CD14-positive monocyte (primary cell): ENCODE measurements at places on chromosomes 1 and 21. TPM values are rescaled to one million over a fixed set of nuclear protein-coding genes. Genes with fewer than 3 reads are reported as not detected.
A peak's percentile ranks its signal among the peaks of the same experiment; 100 is the strongest.

CEP170 gene
- polyA plus RNA-seq: 20.1 and 44.5 TPM in 2 replicates

PPM1J gene
- 0.28 TPM for polyA plus RNA-seq

SWT1 gene
- 0.89 TPM for polyA plus RNA-seq

TMEM125 gene
- not detected for polyA plus RNA-seq

CFHR2 gene
- polyA plus RNA-seq: not detected

LEFTY2 gene
- not detected for polyA plus RNA-seq

ATF3 gene
- 10.4 TPM for polyA plus RNA-seq

FYB2 gene
- polyA plus RNA-seq: not detected

DNA sequence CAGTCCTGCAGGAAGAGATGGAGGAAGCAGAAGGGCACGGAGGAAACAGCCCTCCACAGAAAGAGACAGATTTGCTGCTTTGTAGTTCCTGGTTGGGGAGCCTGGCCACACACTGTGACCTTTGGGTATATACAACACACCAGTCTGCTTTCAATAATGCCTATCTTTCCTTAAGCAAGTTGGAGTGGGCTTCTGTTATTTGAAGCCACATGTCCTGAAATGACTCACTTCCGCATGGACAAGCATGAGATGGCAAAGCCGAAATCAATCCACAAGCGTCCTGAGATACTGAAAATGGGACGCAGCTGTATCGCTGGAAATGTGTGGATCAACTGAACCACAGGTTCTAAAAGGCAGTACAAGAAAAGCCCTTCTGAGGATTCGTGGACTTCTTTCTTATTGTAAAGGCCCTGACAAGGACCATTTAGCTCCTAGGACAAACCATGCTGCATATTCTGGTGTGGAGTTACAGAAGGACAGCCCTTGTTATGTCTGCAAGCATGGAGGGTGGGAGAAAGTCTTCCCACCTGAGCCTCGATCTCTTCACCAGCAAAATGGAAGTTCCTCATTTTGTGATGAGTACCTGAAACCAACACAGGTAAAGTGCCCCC is 22.7 kb upstream of the FHAD1 start:
- H3K36me3 ChIP-seq: no peaks in the 10 kb centered on the region
- H3K4me1 ChIP-seq: peaks cover 36% of the 10 kb centered on the region
- H3K4me3 ChIP-seq: peak overlapping the region; percentile 31
- H3K27ac ChIP-seq: peak overlapping the region; percentile 89
- no peaks in the 10 kb centered on the region for H3K27me3 ChIP-seq
- DNase-seq: peak; percentile 68

DNA sequence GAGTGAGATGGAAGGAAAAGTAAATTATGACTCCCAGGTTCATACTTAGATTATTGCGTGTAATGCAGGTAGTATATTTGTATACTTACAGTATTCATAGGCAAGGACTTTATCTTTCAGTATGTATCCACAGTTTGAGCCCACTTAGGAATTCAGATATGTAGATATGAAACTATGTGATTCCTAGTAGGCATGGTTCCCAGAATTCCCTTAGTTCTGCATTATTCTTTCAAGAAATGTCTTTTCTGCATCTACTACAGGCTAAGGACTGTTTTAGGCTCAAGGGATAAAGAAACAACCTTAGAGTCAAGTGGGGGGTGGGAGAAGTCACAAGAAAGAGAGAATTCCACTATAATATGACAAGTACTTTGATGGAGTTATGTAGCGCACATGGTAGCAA is 13.8 kb downstream of the ANGPTL1 start:
- no peak overlapping the region for H3K27ac ChIP-seq
- H3K36me3 ChIP-seq: no peaks in the 10 kb centered on the region
- no peaks in the 10 kb centered on the region for H3K4me1 ChIP-seq
- H3K4me3 ChIP-seq: no peak overlapping the region
- DNase-seq: no peak
- no peaks in the 10 kb centered on the region for H3K27me3 ChIP-seq

DNA sequence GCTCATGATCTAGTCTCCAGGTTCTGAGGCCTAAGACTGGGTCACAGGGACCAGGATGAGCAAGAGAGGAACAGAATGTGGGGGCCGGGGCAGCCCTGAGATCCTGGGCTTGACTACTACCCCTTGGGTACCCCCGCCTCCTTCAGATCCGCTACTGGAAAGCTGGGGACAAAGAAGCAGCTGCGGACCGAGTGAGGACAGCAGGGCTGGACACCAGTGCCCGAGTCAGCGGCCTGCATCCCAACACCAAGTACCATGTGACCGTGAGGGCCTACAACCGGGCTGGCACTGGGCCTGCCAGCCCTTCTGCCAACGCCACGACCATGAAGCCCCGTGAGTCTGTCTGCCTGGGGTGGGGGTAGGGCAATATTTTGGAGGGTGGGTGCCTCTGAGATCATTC is 12.5 kb downstream of the TMEM81 start:
- H3K4me1 ChIP-seq: no peaks in the 10 kb centered on the region
- no peak for DNase-seq
- H3K4me3 ChIP-seq: no peak overlapping the region
- no peaks in the 10 kb centered on the region for H3K36me3 ChIP-seq
- H3K27ac ChIP-seq: no peak overlapping the region

DNA sequence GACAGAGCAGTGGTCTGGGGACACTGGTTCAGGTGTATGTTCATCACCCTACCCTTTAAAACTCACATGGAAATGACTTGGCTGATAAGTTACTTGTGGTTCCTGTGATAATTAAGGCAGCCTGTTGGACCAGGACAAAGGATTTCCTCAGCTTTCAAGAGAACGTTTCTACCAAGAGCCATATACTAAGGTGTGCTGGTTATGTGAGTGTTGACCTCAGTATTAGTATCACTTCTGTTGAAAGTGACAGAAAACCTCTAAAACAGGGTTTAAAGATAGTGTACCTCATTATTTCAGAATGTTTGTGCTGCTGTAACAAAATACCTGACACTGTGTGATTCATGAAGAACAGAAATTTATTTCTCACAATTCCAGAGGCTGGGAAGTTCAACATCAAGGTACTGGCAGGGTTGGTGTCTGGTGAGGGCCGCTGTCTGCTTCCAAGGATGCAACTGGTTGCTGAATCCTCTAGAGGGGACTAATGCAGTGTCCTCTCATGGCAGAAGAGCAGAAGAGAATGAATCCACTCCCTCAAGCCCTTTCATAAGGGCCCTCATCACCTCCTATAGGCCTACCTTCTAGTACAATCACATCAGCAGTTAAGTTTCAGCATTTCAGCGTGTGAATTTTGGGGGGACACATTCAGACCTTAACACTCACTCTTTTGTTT is 54.9 kb downstream of the UCK2 start:
- no peaks in the 10 kb centered on the region for H3K36me3 ChIP-seq
- no peak overlapping the region for H3K4me3 ChIP-seq
- peak overlapping the region; percentile 0 for H3K27ac ChIP-seq
- H3K27me3 ChIP-seq: no peaks in the 10 kb centered on the region
- DNase-seq: no peak

GRCh38 chr1:71502006-71502405 is 421.2 kb upstream of the ZRANB2 start:
- no peaks in the 10 kb centered on the region for H3K36me3 ChIP-seq
- DNase-seq: peak; percentile 29
- no peaks in the 10 kb centered on the region for H3K27me3 ChIP-seq
- H3K4me3 ChIP-seq: no peak overlapping the region

DNA sequence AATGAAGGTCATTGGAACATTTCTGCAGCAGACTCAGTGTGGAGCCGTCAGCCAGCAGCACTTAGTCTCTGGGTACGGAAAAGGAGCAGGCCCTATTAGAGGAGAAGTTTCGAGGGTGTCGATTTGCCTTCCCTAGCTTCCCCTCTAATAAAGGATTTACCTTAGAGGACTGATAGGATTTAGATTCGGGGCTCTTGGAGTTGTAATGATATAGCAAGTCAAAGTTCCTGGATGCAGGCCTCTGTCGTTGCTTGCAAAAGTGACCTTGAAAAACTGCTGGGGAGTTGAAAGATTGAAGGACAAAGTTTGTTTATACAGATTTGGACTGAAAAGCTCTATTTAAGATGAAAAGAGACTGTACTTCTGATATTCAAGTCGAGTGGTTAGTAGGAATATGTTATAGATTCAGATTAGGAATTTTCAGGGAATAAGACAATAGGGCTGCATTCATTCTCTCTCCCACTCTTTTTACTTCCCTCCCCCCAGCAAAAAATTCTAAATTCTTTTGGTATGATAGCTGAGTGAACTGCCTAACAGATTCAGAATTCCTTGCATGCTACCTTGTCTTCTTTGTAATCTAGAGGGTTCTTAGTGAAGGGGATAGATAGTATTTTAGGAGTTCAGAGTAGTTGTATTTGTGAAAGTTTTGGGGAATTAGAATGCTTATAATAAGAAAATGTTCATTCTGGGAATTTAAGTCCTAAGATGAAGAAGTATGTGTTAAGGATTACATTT is 19.2 kb downstream of the NFYC start:
- H3K4me1 ChIP-seq: peaks cover 60% of the 10 kb centered on the region
- no peaks in the 10 kb centered on the region for H3K36me3 ChIP-seq
- no peak for DNase-seq
- H3K27ac ChIP-seq: peak overlapping the region; percentile 56

DNA sequence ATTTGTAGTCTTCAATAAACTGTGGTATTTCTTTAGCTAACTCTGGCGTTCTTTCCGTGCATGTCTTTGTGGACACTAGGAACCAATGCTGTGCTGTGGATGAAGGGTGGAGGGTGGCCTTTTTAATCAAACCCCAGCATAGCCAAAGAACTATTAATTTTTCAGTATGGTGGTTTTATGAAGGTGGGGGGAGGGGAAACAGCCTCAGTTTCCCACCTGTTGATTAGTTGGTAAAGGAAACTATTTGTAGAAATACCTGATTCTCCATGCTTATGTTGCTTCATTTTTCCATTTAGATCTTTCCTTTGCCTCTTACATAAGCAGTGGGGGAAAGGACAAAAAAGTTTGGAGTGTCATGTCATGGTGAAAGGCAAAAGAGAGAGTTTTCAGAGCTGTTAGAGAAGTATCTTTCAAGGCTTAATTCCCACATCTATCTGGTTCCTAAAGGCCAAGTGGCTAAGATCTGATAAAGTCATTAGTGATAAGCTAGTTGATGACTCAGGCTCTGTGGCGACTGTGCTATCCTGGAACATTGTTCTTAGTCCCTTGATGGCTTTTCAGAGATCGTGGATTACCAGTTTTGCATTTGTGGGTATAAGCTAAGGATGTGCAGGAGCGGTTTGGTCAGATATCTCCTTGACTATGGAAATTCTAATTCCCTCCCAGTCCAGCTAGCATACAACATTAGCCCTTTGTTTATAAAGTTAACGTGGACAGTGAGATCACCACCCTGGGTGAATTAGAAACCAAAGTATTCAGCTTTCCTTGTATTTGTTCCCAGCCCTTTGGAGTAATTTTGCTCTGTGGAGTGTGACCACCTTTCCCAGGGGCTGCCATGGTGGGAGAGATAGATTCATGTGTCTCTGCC is 8.7 kb upstream of the HAX1 start:
- H3K4me1 ChIP-seq: peaks cover 3% of the 10 kb centered on the region
- H3K27me3 ChIP-seq: no peaks in the 10 kb centered on the region
- H3K4me3 ChIP-seq: no peak overlapping the region
- DNase-seq: no peak
- H3K36me3 ChIP-seq: peaks cover 88% of the 10 kb centered on the region

DNA sequence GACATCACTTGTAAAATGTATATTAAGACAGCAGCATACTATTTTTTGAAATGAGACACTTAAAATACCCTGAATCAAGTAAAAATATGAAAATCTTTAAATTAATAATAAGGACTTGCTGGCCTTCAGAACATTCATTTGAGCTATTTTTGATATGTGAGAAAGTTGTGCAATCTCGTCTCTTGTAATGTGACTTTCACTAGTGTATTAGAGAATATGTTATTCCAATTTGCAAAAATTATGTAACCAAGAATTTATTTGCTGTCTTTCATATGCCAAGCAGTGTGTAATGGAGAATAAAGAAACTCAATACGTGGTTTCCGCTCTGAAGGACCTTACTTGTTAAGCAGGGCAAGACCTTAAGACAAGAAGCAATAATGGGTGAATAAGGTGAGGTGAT is 375.0 kb upstream of the RUNX1 start:
- H3K27me3 ChIP-seq: no peaks in the 10 kb centered on the region
- H3K36me3 ChIP-seq: no peaks in the 10 kb centered on the region
- H3K27ac ChIP-seq: no peak overlapping the region

- H3K36me3 ChIP-seq: peaks cover 13% of the 10 kb centered on the region
- no peak for DNase-seq
- H3K27me3 ChIP-seq: no peaks in the 10 kb centered on the region
- H3K4me1 ChIP-seq: peaks cover 17% of the 10 kb centered on the region
Measured at GRCh38 chr1:77781683-77782082, 2.2 kb downstream of the MIGA1 start.

DNA sequence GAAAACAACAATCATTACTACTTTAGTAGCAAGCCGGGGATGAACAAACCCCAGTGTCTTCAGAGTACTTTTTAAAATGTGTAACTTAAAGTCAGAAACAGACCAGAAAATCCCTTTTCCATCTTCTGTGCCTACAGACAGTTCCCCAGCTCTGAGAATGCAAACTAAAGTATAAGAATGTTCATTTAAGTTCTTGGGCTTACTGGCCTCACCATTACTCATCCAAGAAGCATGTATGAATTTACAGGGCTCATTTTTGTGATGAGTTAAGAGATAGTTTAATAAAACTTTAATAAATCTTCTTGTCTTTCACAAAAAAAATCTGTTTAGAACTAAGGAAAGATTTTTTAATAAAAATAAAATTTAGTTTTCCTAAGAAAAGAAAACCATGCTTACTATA is 4.6 kb downstream of the LPGAT1 start:
- no peak overlapping the region for H3K27ac ChIP-seq
- no peak for DNase-seq
- no peak overlapping the region for H3K4me3 ChIP-seq
- peaks cover 59% of the 10 kb centered on the region for H3K4me1 ChIP-seq

GRCh38 chr1:173020138-173020750 is 30.5 kb downstream of the TNFSF18 start:
- no peaks in the 10 kb centered on the region for H3K27me3 ChIP-seq
- peaks cover 56% of the 10 kb centered on the region for H3K4me1 ChIP-seq
- H3K27ac ChIP-seq: peak overlapping the region; percentile 73
- no peaks in the 10 kb centered on the region for H3K36me3 ChIP-seq
- no peak for DNase-seq

DNA sequence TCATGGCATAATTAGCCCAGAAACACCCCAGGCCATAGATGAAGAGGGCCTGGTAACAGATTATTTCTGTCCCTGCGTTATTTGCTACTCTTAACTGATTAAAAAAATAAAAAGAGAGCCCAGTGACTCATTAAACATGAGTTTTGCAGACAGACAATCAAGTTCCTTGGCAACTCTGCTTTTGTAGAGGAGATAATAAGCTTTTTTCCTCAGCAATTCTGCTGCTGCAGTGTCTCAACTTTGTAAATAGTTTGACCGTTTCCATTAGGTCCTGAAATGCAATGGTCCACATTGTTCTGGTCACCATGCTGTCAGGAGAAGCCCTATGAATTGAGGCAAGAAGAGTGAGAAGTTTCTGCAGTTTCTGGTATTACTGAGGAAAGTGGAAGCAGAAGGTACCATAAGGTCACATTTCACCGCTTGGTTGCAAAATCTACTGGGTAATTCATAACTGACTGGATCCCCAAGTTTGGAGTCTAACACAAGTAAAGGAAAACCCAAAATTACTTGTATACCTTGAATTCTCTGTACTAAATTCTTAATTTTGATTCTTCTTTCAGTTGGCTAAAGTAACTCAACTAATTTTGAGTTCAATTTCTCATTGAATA is 139.5 kb downstream of the ZZZ3 start:
- no peaks in the 10 kb centered on the region for H3K27me3 ChIP-seq
- DNase-seq: no peak
- peaks cover 44% of the 10 kb centered on the region for H3K4me1 ChIP-seq
- H3K4me3 ChIP-seq: no peak overlapping the region
- no peaks in the 10 kb centered on the region for H3K36me3 ChIP-seq

GRCh38 chr1:89361681-89362080 is 2.2 kb upstream of the GBP6 start:
- no peaks in the 10 kb centered on the region for H3K4me1 ChIP-seq
- DNase-seq: no peak
- no peak overlapping the region for H3K4me3 ChIP-seq
- no peak overlapping the region for H3K27ac ChIP-seq
